Foreskin fibroblast (primary cell): ENCODE measurements at places on chromosomes 6 and 20.

DNA sequence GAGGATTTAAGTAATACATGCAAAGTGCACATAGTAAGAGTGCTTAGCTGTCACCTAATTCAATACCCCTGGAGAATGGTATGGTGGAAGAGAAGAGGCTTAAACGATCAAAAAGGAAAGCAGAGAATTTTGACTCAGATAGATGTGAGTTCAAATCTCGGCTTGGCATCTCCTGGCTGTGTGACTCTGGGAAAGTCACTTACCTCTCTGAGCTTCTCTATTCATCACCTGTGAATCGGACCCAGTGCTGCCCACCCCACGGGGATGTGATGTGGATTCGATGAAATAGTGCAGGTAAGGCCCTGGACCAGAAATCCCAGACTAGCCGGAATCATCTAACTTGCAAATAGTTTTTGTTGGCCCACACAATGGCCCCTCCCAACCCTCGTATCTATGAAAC lies 1.8 kb upstream of the B4GALT5 start:
- no peak for DNase-seq

- DNase-seq, result no peak
These were observed 376.9 kb downstream of the RNGTT start for GRCh38 chr6:88586371-88587149.

DNA sequence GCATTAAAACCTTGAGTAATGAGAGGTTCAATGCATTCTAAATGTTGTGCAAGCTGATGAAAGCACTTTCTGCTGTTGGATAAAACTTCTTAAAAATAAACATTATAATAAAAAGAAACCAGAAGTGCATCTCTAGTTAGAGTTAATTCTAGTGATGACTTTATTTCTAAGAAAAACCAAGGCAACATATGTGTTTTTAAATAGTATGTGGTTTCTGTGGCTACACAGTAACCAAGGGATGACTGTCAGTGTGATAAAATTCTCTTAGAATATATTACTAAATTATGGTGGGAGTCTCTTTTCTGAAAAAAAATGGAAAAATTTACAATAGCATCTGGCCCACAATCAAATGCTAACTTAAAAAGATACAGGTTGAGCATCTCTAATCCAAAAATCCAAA lies 117.0 kb downstream of the ME1 start:
- DNase-seq, result no peak

DNA sequence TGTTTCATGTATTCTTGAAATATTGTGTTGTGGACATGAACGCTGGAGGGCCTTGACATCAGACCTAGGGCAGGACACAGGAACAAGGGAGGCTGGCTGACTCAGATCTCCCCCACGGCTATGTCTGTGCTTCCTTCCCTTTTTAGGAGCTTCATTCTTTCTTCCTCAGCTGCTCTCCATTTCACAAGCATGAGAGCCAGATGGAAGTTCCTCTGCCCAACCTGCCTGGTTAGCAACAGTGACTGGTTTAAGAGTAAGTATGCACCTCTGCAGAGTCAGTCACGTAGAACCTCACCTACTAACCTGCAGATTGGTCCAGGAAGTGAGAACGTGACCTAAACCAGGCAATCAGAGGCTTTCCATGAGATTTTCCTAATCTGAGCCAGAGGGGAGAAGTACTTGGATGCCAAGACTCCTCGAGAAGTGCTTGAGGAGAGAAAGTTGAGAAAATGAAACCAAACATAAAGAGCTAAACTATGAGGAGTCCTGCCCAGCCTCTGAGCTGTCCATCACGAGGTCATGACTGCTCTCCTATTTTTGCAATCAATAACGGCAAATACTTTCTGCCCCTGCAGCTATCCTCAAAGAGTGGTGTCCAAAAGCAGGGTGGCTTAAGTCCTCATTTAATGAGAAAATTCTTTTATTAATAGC lies 465.2 kb upstream of the CITED2 start:
- DNase-seq, result peak; percentile 67

DNA sequence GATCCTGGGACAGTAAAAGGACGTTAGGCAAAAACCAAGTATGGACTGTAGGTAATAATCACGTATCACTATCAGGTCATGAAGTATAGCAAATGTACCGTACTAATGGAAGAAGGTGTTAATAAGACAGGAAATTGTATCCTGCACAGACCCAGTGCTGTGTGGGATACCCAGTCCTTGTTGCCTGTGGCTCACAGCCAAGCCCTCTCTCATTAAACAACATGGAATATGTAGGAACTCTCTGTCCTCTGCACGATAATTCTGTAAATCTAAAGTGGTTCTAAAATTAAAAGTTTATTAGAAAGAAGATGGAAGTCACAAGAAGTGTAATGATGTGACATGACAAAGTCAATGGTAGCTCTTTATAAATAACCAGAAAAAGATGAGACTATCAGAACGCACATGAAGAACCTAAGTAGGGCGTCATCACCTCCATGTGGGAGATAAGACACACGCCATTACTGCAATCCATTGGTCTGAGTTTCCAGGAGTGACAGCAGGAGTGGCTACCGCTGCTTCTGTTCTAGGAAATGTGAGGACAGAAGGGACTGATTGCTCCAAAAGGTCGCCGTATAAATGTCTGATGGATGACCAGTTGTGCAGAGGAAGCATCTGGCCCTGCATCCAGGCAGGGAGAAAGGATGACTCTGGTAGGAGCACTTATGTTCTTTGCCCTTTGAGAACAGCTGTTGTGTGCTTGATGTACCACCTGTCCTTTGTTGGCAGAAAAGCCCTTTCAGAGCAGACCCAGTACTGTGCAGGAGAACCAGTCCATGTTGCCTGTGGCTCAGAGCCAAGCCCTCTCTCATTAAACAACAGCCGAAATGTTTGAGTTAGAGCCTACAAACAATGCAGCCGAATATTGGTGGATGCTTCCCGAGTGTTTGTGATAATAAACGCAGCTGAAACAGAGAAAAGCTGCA lies 125.6 kb downstream of the FIG4 start:
- DNase-seq, result no peak

- DNase-seq, result no peak
These were observed 174.5 kb upstream of the SNX9 start for GRCh38 chr6:157648561-157648960.

GRCh38 chr6:35161266-35161665 lies 20.1 kb upstream of the TCP11 start:
- DNase-seq, result no peak

DNA sequence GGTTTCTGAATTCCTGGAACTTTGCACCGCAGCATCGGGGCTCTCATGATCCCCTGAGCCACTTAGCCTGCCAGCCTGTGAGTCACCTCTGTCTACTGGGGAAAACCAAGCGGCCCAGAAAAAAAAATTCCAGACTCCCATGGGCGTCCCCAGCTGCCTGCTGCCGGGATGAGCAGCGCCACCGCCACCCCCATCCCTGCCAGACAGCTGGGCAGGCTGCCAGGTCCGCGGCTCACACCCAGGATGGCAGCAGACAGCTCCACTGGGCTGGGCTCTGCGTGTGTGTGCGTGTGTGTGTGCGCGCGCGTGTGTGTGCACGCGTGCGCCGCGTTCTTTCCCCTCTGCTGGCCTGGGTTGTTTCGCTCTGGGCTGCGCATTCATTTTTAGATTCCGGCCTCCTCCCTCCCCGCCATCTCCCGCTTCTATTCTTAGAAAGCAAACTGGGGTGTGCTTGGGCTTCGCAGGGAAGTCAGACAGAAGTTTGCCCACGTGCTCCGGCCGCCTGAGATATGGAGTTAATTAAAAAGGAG lies 38.9 kb upstream of the PMEPA1 start:
- DNase-seq, result peak; percentile 56

DNA sequence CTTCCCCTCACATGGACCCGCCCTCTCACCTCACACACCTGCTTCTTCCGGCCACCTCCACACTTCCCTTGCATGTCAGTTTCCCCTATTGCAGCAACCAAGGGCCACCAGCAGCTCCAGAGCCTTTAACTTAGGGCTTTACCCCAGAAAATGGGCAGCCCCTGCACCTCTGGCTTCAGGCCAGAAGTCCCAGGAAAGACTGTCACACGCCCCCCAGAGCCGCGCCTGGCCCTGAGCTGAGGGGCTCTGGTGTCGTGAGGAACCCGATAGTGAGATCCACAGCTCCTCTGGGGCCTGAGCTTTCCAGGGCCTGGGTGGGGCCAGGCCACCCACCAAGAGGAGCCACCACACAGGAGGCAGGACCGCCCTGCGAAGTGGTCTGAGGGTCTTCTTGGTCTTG lies 182.4 kb downstream of the DLL1 start:
- DNase-seq, result no peak

GRCh38 chr20:41609474-41609873 lies 8.7 kb downstream of the CHD6 start:
- DNase-seq, result no peak

GRCh38 chr6:54009052-54009654 lies 102.1 kb upstream of the MLIP start:
- DNase-seq, result no peak

GRCh38 chr20:25089662-25090061 lies 7.7 kb upstream of the VSX1 start:
- DNase-seq, result no peak

- no peak for DNase-seq
These were observed 45.8 kb downstream of the OR2J2 start for GRCh38 chr6:29216528-29216927.

- DNase-seq, result peak; percentile 24
These were observed 660.4 kb upstream of the GJE1 start for GRCh38 chr6:141472162-141472928.

DNA sequence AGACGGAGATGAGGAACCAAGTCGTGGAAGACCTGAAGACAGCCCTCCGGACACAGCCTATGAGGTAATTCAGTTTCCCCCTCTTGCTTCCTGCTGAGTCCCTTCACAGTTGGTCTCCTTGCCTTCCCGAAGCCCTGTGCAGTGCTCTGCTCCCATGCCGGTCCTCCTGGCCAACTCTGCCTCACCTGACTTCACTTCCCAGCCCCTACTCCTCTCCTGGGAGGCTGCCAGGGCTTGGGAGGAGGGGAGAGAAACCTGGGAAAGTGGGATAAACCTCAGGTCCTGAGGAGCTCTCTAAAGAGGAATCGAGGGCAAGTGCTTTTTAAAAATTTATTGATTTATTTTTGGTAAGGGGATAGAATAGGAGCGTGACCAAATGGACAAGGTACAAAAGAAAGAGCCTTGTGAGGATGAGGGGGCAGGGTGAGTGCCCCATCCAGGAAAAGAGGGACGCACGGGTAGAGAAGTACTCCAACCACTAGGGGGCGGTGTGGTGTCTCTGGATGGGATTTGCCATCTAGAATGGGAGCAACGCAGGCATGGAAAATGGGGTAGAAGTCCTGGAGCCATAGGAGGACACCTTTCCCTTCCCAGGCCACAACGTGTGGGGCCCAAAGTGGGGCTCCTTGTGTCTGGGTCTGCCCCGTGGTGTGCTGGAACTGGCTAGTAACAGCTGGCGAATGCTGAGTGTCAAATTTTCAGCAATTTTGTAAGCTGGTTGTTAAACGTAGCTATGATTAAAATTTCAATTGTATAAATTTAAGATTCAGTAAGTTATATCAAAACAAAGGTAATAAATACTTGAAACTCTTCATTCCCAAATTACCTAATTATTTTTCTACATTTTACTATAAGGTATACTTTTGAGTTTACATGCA lies 69.0 kb downstream of the MOCS1 start:
- peak; percentile 74 for DNase-seq

- no peak for DNase-seq
These were observed 228.8 kb downstream of the TTLL2 start for GRCh38 chr6:167553736-167554119.

GRCh38 chr20:17568972-17569521 lies 828 bp upstream of the DSTN start:
- peak; percentile 99 for DNase-seq

- no peak for DNase-seq
These were observed 91.0 kb downstream of the SCP2D1 start for GRCh38 chr20:18904624-18905023.

- no peak for DNase-seq
These were observed 123.0 kb downstream of the SOBP start for GRCh38 chr6:107612762-107613415.

- no peak for DNase-seq
These were observed 1.2 kb upstream of the DLGAP4 start for GRCh38 chr20:36304786-36305495.

- DNase-seq, result peak; percentile 94
These were observed 4.5 kb upstream of the TAF8 start for GRCh38 chr6:42045538-42046460.

DNA sequence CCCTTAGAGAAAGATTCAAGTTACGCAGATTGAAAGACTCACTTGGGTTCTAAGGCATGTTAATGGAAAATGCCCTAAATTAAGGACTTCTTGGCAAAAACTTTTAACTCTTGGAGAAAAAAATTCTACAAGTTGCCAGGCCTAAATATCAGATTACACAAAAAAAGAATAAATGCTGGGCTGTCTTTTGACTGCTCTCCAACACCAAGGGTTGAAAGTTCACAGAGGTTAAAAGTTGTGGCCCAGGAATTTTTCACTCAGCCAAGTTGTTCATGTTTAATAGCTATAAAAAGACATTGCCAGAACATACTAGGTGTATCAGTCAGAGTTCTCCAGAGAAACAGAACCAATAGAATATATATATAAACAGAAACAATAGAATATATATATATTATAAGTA lies 268.4 kb upstream of the PRND start:
- DNase-seq, result peak; percentile 67

GRCh38 chr6:54737247-54737646 lies 109.3 kb upstream of the FAM83B start:
- no peak for DNase-seq

- DNase-seq, result no peak
These were observed 29.5 kb downstream of the TSHZ2 start for GRCh38 chr20:53001498-53002301.

GRCh38 chr6:124917769-124918168 lies 44.5 kb upstream of the RNF217 start:
- DNase-seq, result peak; percentile 11

- peak; percentile 82 for DNase-seq
These were observed 14.3 kb upstream of the FOXP4 start for GRCh38 chr6:41531591-41532582.

DNA sequence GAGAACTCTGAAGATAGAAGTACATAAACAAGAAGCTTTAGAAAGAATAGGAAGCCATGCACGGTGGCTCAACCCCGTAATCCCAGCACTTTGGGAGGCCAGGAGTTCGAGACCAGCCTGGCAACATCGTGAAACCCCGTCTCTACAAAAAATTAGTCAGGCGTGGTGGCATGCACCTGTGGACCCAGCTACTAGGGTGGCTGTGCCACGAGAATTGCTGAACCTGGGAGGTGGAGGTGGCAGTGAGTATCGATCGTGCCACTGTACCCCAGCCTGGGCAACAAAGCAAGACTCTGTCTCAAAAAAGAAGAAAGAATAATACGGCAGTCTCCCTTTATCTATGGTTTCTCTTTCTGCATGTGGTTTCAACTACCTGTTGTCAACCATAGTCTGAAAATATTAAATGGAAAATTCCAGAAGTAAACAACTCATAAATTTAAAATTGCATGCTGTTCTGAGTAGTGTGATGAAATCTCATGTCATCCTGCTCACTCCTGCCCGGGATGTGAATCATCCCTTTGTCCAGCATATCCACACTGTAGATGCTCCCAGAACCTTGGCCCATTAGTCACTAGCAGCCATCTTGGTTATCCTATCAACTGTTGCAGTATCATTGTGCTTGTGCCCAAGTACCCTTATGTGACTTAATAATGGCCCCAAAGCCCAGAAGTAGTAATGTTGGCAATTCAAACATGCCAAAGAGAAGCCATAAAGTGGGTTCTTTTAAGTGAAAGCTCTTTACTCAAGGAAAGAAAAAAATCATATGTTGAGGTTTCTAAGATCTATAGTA lies 22.1 kb downstream of the DEK start:
- peak; percentile 87 for DNase-seq
